ENCODE measurements at places on chromosomes 12 and 14.

GRCh38 chr12:31007153-31007495 is 66.5 kb upstream of the DDX11 start:
- DNase-seq: no peak

DNA sequence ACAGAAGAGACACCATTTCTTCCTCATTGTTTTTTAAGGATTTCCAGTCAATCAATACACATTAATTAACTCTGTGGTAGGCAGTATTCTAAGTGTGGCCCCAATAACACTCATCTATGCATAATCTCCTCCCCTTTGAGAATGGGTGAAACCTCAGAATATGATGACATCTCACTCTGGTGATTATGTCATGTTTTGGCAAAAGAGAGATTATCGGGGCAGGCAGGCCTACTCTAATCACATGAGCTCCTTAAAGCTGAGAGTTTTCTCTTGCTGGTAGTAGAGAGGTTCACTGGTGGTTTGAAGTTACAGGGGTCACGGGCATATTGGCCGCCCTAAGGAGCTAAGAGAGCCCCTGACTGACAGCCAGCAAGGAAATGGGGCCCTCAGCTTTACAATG is 7.1 kb upstream of the LGMN start:
- DNase-seq: no peak

GRCh38 chr12:4269279-4269991 is 4.1 kb upstream of the CCND2 start:
- DNase-seq: peak; percentile 56

- no peak for DNase-seq
Measured at GRCh38 chr12:12428961-12429657, 72.2 kb downstream of the BORCS5 start.

DNA sequence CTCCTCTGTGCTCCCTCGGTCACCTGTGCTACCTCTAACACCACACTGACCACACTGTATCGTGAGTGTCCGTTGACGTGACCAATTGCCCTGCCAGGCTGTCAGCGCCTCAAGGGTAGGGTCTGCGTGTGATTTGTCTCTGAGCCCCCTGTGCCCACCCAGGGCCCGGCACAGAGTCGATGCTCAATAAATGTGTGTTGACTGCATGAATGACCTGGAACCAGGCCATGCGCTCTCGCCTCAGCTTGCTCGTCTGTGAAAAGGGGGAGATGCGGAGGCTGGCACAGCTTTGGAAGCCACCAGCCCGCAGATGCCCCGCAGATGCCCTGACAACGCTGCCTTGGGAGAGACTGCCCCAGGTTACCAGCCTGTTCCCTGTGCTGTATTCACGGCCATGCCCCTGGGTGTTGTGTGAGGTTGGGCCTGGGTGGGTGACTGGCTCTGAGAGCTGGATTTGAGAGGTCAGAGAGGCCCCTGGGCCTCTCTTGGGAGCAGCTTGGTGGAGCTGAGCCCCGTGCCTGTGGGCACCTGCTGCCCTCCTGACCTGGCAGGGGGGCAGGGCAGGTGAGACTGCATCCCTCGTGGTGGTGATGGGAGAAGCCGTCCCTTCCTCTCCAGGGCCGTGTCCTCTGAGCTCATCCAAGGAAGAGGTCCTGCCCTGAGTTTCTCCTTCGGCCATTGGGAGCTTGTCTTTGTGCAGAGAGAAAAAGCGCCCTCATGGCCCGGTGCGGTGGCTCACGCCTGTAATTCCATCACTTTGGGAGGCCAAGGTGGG is 43.2 kb downstream of the CYP46A1 start:
- DNase-seq: no peak

DNA sequence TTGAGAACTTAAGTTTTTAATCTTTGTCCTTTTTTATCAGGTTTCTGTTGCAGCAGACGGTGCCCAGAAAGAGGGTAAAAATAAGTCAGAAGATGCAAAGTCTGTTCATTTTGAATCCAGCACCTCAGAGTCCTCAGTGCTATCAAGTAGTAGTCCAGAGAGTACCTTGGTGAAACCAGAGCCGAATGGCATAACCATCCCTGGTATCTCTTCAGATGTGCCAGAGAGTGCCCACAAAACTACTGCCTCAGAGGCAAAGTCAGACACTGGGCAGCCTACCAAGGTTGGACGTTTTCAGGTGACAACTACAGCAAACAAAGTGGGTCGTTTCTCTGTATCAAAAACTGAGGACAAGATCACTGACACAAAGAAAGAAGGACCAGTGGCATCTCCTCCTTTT is 53.5 kb downstream of the RAD52 start:
- DNase-seq: no peak

DNA sequence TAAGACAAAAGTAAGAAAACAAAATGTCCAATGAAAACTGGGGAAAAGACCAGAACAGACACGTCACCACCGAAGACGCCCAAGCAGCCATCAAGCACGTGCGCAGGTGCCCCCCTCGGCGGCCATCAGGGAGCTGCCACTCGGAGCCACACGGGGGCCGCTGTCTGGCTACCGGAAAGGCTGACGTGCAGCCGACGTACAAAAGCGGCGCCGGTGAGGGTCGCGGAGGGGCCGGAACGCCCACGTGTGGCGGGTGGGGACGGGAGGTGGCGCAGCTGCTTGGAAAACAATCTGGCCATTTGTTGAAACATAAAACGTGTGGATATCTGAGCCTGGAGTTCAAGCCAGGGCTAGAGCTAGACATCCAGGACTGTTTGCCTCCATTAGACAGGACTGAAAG is 60.7 kb downstream of the GALNT9 start:
- no peak for DNase-seq

- no peak for DNase-seq
Measured at GRCh38 chr12:93663006-93663728, 14.0 kb upstream of the CRADD start.

DNA sequence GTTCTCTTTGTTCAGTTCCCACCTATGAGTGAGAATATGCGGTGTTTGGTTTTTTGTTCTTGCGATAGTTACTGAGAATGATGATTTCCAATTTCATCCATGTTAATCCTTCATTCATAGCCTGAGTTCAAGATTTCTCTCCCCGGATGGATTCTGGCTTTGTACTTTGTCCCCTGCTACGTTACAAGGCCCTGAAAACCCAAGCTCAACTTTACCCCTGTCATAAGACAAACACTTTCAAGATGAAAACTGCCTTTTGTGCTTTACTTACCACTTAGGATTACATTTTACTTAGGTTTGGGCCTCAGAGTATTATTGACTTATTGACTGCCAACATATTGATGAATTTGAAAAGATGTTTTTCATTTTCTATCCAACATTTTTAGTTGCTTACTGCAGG is 36.3 kb downstream of the FOXA1 start:
- no peak for DNase-seq

DNA sequence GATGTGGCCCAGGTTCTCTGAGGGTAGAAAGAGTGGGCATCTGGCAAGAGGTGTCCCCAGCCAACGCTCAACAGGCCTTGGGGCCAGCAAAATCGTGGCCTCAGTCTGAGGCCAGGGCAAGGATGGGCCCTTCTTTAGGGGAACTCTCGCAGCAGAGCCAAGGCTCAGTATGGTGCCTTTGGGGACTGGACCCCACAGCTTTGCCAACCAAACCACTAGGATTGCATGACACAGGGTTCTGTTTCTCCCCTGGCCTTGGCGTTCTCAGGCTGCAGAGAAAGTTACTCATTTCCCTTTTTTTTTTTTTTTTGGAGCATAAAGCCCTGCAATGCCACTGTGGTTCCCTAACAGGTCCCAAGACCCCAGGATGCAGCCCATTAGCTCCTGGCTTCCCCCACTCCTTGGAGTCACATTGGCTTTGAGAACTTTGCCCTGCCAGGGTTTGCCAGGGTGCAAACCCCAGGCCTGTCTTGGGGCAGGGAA is 100.6 kb downstream of the LGMN start:
- no peak for DNase-seq

GRCh38 chr12:27422697-27423096 is 23.8 kb upstream of the SMCO2 start:
- DNase-seq: no peak

DNA sequence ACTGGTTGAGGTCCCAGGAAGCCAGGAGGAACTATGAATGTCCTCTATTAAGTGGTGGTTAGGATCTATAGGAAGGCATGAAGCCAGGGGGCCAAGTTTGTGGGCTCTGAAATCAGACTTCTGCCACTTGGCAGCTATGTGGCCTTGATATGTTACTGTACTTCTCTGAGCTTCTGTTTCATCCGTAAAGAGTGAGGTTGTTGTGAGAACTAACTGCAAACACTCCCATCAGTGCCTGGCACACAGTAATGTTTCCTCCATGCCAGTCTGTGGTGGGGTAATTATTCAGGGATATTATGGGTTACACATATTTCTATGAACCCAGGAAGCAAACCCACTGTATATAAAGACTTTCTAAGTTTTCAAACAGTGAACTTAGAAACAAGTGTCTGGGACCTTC is 57.4 kb downstream of the PLXNC1 start:
- no peak for DNase-seq

DNA sequence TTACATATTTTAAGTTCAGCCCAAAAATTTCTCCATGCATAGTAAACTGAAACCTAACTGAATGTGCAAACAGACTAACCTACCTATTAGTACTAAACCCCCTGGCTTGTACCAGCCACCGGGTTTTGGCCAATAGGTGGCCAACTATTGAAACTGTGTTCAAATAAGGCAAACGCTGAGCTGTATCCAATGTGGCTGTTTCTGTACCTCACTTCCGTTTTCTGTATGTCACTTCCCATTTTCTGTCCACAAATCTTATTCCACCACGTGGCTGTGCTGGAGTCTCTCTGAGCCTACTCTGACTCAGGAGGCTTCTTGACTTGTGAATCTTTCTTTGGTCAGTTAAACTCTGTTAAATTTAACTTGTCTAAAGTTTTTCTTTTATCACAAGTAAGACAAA is 6.0 kb upstream of the FBXO34 start:
- no peak for DNase-seq

- no peak for DNase-seq
Measured at GRCh38 chr12:44377443-44378187, 498.5 kb downstream of the NELL2 start.

GRCh38 chr12:71138011-71138410 is 19.8 kb downstream of the TSPAN8 start:
- no peak for DNase-seq

DNA sequence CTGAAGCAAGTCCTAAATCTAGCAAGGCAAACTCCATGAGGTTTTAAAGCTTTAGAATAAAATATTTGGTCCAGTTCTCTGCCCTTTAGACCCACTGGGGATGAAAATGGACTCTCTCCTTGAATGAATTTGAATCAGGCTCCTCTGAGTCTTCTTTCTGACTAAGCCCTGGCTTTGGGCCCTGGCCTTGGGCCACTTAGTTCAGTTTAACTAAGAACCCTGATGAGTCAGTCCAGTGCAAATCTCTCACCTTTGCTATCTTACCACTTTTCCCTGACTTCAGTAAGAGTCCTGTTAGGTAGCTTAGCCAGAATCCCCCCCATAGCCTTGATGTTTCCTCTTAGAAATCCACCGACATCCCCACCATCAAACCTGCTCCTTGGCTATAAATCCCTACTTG is 427.5 kb downstream of the SNAPC1 start:
- DNase-seq: no peak

DNA sequence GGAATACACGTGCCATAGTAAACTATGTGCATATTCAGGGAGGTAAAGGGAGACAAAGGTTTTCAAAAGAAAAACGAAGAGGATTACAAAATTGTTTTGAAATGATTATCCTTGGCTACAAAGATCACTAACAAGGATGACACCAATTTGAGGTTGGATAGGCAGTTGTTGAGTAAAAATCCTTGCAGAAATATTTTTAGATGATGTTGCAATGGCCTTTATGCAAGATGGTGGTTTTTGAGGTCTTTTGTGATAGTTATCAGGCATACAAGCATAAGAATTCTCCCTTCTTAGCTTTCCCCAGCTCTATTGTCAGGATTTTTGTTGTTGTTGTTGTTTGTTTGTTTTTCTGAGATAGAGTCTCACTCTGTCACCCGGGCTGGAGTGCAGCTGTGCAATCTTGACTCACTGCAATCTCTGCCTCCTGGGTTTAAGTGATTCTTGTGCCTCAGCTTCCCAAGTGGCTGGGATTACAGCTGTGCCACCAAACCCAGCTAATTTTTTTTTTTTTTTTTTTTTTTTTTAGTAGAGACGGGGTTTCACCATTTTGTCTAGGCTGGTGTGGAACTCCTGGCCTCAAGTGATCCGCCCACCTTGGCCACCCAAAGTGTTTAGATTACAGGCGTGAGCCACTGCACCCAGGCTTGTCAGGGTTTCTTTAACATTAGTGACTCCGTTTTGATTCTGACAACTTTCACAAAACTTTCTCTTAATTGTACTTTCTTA is 7.8 kb downstream of the RNASE1 start:
- DNase-seq: no peak

- DNase-seq: no peak
Measured at GRCh38 chr12:41271489-41271888, 83.4 kb downstream of the PDZRN4 start.

GRCh38 chr12:52990206-52990605 is 16.1 kb upstream of the EIF4B start:
- no peak for DNase-seq

GRCh38 chr14:92397953-92398564 is 75.1 kb downstream of the SLC24A4 start:
- DNase-seq: no peak

DNA sequence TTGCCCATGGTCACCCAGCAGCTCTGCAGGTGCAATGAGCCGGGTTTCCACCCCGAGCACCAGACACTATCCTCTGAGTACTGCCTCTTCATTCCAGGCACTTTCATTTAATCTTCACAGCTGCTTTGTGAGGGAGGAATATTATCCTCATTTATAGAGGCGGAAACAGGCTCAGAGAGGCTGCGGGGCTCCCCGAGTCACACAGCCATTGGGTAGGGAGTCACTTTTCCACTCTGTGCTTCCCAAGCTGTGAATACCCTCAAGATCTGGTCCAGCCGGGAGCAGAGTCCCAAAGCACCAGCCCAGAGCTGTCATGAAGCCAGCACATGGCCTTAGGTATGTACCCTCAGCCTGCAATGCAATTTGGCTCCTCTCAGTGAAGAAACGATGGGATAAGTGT is 51.7 kb upstream of the RIN3 start:
- no peak for DNase-seq

DNA sequence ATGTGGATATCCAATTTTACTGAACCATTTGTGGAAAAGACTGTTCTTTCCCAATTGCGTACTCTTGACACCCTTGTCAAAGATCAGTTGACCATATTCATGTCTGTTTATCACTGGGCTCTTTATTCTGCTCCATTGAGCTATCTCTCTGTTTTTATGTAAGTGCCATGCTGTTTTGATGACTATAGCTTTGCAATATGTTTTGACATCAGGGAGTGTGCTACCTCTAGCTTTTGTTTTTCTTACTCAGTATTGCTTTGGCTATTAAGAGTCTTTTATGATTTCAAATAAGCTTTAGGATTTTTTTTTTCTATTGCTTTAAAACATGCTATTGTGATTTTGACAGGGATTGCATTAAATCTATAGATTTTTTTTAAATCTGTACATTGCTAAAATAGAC is 194.3 kb downstream of the SNAPC1 start:
- no peak for DNase-seq

Data from HEK293T (cell line).